ENCODE measurements at places on chromosomes 7 and 10.
A peak's percentile ranks its signal among the peaks of the same experiment; 100 is the strongest.

GRCh38 chr10:30873411-30873810 is 158.3 kb downstream of the ZNF438 start:
- DNase-seq = peak; percentile 53

- DNase-seq = no peak
Observed at GRCh38 chr10:32687116-32687515, 241.2 kb downstream of the CCDC7 start.

- no peak for DNase-seq
Observed at GRCh38 chr7:22660732-22661131, 66.3 kb upstream of the IL6 start.

- DNase-seq = no peak
Observed at GRCh38 chr10:44776181-44776580, 135.0 kb upstream of the TMEM72 start.

- DNase-seq = no peak
Observed at GRCh38 chr7:121261207-121261884, 67.5 kb upstream of the WNT16 start.

GRCh38 chr7:80249619-80250295 is 115.1 kb downstream of the GNAI1 start:
- DNase-seq = no peak

DNA sequence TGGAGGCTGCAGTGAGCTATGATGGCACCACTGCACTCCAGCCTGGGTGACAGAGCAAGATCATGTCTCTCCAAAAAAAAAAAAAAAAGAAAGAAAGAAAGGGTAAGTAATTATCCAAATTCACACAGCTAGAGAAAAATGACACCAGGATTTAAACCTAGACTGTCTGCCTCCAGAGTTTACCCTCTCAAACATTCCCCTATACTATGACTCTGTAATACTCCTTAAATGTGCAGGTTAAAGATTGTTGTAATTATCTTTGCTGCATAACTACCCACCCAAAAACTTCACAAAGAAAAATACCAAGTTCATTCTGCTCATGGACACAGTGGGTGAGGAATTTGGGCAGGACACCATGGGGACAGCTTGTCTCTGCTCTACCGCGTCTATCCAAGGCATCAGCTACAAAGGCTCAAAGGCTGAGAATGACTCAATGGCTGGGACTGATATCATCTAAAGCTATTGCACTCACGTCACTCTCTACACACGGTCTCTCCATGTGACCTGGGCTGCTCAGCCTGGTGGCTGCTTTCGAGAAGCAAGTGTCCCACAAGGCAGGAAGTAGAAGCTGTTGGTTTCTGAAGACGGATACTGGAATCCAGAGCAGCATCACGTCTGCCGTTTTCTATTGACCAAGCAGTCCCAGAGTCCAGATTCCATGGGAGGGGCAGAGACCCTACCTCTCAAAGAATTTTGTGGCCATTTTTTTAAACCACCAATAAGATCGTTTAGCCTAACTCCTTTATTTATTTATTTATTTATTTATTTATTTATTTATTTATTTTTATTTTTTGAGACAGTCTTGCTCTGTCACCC is 185.7 kb upstream of the AUTS2 start:
- DNase-seq = peak; percentile 51

DNA sequence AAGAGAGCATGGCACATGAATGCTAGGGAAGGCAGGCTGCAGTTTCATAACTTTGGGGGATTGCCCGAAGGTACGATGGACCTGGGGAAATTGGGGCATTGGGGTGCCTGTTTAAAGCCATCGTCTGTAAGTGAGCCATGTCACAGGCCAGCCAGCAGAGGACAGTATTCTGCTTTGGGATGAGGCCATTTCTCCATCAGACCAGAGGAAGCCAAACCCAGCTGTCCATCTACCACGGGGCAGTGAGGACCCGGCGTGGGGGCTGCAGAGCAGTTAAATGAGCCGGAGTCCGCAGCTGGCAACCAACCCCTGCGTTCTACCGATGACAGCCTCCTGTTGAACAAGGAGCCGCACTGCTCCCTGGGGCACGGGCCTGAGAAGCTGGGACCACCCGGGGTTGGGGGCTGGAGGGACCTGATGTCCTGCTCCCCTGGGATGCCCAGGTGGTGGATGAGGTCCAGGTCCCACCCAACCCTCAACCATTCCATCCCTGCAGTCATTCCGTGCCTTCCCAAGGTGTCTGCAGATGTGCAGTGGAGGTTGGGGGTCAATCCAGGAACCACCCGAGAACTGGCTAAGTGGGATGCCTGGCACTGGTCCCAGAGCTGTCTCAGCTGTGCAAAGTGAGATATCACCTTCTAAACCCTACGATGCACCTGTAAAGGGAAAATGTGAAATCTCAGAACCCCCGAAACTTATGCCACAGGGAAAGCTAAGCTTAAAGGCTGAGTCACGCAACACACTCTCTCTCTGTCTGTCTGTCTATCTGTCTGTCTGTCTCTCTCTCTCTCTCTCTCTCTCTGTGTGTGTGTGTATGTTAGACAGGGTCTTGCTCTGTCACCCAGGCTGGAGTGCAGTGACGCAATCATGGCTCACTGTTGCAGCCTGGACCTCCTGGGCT is 12.1 kb upstream of the RHBDD2 start:
- peak; percentile 70 for DNase-seq

DNA sequence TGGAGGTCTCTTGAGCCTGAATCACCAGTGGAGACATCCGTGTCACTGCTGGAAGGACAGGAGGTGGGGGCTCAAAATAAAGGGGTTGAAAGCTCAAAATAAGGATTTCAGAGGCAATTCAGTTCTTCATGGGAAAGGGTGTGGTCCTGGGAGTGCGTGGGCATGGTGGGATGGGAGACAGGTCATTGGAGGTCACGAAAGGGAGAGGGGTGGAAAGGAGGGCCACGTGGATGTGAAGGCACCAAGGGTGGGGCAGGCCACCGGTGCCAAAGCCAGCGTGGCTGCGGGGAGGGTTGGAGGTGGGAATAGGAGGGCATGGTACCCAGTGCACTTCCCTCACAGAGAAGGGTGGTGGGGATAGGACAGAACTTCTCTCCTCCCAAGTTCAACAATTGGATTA is 59.7 kb downstream of the HTR5A start:
- DNase-seq = no peak

- no peak for DNase-seq
Observed at GRCh38 chr10:124025152-124025551, 68.2 kb downstream of the CHST15 start.

GRCh38 chr10:68598978-68599770 is 39.0 kb downstream of the TET1 start:
- DNase-seq = peak; percentile 72

DNA sequence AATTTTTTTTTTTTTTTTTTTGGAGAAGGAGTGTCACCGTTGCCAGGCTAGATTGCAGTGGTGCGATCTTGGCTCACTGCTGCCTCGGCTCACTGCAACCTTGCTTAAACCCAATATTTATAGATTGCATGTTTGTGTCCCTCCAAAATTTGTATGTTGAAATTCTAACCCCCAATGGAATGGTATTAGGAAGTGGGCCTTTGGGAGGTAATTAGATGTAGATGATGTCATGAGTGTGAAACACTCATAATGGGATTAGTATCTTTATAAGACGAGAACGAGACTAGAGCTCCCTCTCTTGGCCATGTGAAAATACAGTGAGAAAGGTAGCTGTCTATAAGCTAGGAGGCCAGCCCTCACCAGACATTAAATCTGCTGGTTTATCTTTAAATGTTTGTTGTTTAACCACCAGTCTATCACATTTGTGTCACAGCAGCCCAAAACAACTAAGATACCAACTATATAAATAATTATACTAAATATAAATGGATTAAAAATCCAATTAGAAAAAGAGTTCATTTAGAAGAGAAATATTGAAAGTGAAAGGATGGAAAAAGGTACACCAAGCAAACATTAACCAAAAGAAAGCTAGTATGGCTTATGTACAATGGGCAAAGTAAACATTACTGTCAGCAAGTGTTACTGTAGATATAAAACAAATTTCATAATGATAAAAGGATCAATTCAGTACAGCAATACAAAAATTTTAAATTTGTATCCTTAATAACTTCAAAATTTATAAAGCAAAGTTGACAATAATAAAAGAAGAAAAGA is 9.3 kb downstream of the TCAF1 start:
- DNase-seq = peak; percentile 47

GRCh38 chr10:57785546-57785945 is 482.1 kb downstream of the IPMK start:
- no peak for DNase-seq

GRCh38 chr7:13907831-13908230 is 81.6 kb downstream of the ETV1 start:
- DNase-seq = no peak

- no peak for DNase-seq
Observed at GRCh38 chr7:22220941-22221340, 136.0 kb downstream of the RAPGEF5 start.

- peak; percentile 97 for DNase-seq
Observed at GRCh38 chr10:110221721-110222261, 14.4 kb downstream of the MXI1 start.

- no peak for DNase-seq
Observed at GRCh38 chr7:100156331-100157068, 2.0 kb downstream of the TRAPPC14 start.

- no peak for DNase-seq
Observed at GRCh38 chr10:107498983-107499382, 334.5 kb upstream of the SORCS1 start.

DNA sequence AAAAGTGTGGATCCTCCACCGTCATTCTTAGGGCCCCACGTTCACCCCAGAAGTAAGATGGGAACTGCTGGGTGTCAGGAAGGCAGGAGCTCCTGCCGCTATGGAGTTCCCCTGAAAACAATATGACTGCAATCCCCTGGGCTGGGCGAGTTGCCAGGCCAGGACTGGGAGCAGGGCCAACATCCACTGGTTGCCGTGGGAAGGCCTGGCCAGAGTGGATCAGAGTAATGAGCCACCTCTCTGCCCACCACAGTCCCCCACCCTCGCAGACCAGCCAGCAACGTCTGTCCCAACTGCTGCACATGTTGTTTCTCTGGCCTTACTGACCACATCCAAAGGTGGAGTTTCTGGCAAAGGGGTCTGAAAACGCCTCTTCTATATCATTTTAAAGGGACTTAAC is 86.6 kb downstream of the STRA8 start:
- DNase-seq = peak; percentile 82

DNA sequence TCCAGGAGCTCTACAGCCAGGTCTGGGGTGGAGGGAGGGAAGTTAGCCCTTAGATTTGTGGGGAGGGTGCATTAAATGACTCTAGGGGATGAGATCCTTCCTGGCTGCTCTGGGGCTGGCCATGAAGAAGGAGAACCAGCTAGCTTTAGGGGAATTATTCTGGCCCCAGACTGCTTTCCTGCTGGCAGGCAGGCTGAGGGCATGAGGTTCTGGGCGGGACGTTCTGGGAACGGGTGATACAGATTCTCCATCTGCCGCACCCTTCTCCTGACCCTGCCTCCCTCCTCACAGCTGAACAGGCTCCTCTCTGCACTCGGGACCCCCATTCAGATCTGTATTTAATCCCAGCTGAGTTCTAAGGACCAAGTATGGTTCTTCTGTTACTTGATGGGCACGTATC is 23.9 kb downstream of the GOLGA7B start:
- no peak for DNase-seq

Measured in fibroblast of mammary gland (primary cell).